ENCODE measurements at places on chromosomes 12 and 14.

DNA sequence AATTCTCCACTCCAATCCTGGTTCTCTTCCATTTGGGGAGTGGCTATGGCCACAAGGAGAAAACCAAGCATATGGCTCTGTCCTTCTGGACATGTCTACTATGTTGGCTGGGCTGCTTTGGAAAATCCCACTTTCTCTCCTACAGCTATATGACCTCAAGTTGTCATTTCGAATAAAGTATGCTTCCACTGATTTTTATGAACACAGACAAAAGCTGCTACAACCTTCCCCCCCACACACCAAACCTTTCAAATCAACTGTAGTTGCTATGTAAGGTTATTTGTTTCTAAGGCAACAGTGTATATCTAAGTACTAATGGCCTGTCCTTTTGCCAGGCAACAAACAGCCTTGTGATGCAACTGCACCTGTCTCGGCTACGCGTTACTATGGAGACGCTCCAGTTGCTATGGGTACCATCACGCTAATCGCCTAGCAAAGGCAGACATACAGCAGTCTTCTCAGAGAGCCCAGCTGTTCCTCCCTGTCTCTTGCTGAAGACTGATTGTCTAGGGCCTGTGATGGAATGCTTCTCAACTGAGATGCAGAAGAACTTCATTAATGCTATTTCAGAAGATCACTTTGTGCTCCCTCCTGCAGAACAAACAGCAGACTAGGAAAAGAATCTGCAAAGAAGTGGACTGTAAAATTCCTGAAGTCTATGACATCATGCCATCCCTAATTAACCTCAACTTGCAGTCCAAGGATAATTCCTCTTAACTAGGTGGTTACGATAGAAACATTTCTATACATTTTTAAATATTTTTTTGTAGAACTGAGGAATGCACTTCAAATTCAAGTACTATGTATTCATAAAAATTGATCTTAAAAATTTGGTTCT, 67.6 kb downstream of the FOXN3 start:
- peaks cover 27% of the 10 kb centered on the region for H3K4me1 ChIP-seq
- DNase-seq: no peak
- H3K36me3 ChIP-seq: no peaks in the 10 kb centered on the region
- no peak overlapping the region for H3K27ac ChIP-seq
- no peaks in the 10 kb centered on the region for H3K27me3 ChIP-seq

- no peaks in the 10 kb centered on the region for H3K27me3 ChIP-seq
- DNase-seq: no peak
- H3K4me1 ChIP-seq: no peaks in the 10 kb centered on the region
- H3K4me3 ChIP-seq: no peak overlapping the region
- no peaks in the 10 kb centered on the region for H3K36me3 ChIP-seq
- H3K27ac ChIP-seq: no peak overlapping the region
These were observed 110.8 kb upstream of the SLC35F4 start for GRCh38 chr14:57976701-57977100.

GRCh38 chr12:3227076-3227975, 150.1 kb downstream of the TSPAN9 start:
- H3K4me3 ChIP-seq: no peak overlapping the region
- H3K36me3 ChIP-seq: no peaks in the 10 kb centered on the region

GRCh38 chr14:102629011-102629444, 36.6 kb downstream of the RCOR1 start:
- H3K27me3 ChIP-seq: no peaks in the 10 kb centered on the region
- peaks cover 26% of the 10 kb centered on the region for H3K4me1 ChIP-seq
- no peaks in the 10 kb centered on the region for H3K36me3 ChIP-seq
- no peak overlapping the region for H3K27ac ChIP-seq
- DNase-seq: peak; percentile 45
- no peak overlapping the region for H3K4me3 ChIP-seq

- no peaks in the 10 kb centered on the region for H3K36me3 ChIP-seq
- no peak overlapping the region for H3K4me3 ChIP-seq
- no peaks in the 10 kb centered on the region for H3K27me3 ChIP-seq
- H3K4me1 ChIP-seq: no peaks in the 10 kb centered on the region
- no peak for DNase-seq
These were observed 100.7 kb downstream of the ELK3 start for GRCh38 chr12:96294831-96295230.

DNA sequence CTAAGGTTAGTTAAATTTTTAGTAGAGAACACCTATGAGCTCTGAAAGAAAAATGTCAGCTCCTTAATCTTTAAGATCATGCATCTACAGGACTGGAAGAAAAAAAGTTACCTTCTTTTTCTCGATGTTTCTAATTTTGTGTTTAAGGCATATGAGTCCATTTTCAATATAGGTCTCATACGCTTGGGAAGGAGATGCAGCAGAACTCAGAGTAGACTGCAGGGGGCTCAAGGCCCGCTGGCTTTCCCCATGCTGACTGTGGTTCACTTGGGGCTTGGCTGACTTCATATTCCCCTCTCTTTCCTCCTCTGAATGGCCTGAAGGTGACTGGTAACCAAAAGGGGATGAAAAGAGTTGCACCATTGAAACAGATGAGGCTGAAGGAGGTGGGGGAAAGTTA, 1.5 kb downstream of the CAPRIN2 start:
- H3K27me3 ChIP-seq: no peaks in the 10 kb centered on the region
- H3K4me3 ChIP-seq: no peak overlapping the region
- DNase-seq: no peak
- H3K27ac ChIP-seq: no peak overlapping the region
- H3K36me3 ChIP-seq: no peaks in the 10 kb centered on the region
- peaks cover 11% of the 10 kb centered on the region for H3K4me1 ChIP-seq

- peak overlapping the region; percentile 88 for H3K4me3 ChIP-seq
- H3K4me1 ChIP-seq: peaks cover 31% of the 10 kb centered on the region
- DNase-seq: no peak
- H3K27me3 ChIP-seq: no peaks in the 10 kb centered on the region
- H3K36me3 ChIP-seq: no peaks in the 10 kb centered on the region
These were observed 597 bp upstream of the DYNC1H1 start for GRCh38 chr14:101963656-101964296.

DNA sequence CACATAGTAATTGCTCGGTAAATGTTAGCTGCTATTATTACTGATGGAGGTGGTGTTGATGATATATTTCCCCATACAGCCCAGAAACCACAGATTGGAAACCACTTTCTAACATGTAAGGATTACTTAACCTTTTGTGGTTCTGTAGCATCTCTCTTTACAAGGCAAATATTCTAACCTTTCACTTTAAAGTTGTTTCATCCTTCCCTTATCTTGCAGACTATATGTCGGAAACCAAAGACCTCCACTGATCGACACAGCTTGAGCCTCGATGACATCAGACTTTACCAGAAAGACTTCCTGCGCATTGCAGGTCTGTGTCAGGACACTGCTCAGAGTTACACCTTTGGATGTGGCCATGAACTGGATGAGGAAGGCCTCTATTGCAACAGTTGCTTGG, 75.8 kb downstream of the FRMD6 start:
- H3K27me3 ChIP-seq: no peaks in the 10 kb centered on the region
- H3K4me3 ChIP-seq: no peak overlapping the region
- H3K36me3 ChIP-seq: no peaks in the 10 kb centered on the region
- H3K27ac ChIP-seq: no peak overlapping the region

GRCh38 chr14:54674046-54674741, 107.3 kb downstream of the SAMD4A start:
- H3K36me3 ChIP-seq: no peaks in the 10 kb centered on the region
- no peak for DNase-seq
- no peaks in the 10 kb centered on the region for H3K27me3 ChIP-seq
- H3K4me1 ChIP-seq: no peaks in the 10 kb centered on the region

DNA sequence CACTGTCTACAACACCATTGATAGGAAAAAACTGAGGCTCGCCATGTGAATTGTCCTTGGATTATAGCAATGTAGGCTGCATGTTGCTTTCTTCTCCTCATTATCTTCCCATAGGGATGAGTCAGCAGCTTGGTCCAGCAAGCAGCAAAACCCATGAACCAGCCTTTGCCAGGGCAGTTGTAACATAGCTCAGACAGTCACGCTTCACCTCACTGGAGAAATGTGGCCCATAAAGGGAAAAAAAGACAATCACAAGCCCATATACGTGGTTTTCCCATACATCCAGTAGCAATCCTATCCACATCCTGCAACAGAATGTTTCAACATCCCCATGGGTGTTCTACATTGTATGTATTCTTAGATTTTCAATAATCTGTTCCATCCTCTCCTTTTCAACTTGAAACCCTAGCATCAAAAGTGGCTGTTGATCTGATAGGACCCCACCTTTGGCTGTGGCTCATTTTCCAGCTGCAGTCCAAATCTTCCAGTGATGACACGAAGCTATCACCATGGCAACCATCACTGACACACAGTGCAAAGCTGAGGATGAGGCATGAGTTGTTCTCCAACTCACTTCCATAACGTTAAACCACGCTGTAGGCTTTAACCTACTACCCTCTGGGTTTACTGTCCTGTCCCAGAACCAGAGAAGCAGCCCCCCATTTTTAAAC, 34.0 kb downstream of the GRIN2B start:
- no peak for DNase-seq
- no peaks in the 10 kb centered on the region for H3K4me1 ChIP-seq
- H3K27ac ChIP-seq: no peak overlapping the region
- H3K4me3 ChIP-seq: no peak overlapping the region
- no peaks in the 10 kb centered on the region for H3K27me3 ChIP-seq
- H3K36me3 ChIP-seq: no peaks in the 10 kb centered on the region

DNA sequence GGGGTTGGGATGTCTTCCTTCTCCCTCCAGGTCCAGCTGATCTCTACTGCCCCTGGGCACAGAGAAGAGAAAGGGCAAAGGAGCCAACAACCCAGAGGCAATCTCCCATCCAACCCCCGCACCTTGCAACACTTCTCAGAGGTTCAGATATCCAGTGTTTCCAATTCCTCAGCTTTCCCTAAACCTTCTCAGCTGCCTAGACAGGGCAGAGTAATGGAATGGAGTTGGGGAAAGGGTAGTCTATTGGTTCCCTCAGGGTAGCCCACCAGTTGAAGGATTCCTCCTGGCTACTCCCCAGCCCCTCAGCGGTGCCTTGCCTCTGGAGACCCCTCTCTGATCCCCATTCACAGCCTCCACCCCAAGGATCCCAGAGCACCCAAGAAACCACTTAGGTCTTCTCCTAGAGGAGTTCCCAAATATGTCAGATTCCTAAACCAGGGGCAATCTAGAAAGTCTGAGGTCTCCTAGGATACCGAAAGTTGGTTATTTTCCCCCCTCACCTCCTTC, 537 bp downstream of the NFE2 start:
- H3K36me3 ChIP-seq: no peaks in the 10 kb centered on the region
- DNase-seq: no peak
- H3K27me3 ChIP-seq: no peaks in the 10 kb centered on the region
- peak overlapping the region; percentile 46 for H3K4me3 ChIP-seq

GRCh38 chr14:62123961-62124360, 361.7 kb downstream of the SNAPC1 start:
- no peak for DNase-seq
- peaks cover 3% of the 10 kb centered on the region for H3K27me3 ChIP-seq
- no peak overlapping the region for H3K4me3 ChIP-seq

DNA sequence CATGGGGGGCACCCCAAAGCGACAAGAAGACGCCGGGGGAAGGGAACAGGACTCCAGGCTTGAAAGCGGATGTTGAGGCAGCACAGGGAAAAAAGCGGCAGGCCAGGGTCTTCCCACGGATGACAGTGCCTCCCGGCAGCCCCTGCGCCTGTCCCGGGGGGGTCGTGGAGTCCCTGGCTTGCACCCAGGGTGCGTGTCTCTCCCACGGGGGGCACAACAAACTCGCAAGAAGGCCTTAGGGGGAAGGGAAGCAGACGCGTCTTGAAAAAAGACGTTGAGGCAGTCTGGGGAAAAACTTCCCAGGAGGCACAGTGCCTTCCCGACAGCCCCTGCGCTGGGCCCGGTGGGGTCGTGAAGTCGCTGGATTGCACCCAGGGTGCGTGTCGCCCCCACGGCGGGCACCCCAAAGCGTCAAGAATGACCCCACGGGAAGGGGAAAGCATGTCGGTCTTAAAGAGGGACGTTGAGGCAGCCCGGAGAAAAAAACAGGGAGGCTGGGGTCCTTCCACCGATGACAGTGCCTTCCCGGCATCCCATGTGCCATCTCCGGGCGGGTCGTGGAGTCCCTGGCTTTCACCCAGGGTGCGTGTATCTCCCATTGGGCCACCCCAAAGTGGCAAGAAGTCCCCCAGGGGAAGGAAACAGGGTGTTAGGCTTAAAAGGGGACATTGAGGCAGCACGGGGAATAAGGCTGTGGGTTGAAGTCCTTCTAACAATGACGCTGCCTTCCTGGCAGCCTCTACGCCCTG, 159.9 kb upstream of the ALG10B start:
- no peak overlapping the region for H3K4me3 ChIP-seq
- no peaks in the 10 kb centered on the region for H3K4me1 ChIP-seq
- H3K27me3 ChIP-seq: no peaks in the 10 kb centered on the region
- DNase-seq: peak; percentile 72
- no peak overlapping the region for H3K27ac ChIP-seq

GRCh38 chr12:64782191-64782876, 23.1 kb upstream of the GNS start:
- no peaks in the 10 kb centered on the region for H3K4me1 ChIP-seq
- no peaks in the 10 kb centered on the region for H3K36me3 ChIP-seq
- no peak for DNase-seq
- H3K27me3 ChIP-seq: no peaks in the 10 kb centered on the region
- peak overlapping the region; percentile 73 for H3K4me3 ChIP-seq

DNA sequence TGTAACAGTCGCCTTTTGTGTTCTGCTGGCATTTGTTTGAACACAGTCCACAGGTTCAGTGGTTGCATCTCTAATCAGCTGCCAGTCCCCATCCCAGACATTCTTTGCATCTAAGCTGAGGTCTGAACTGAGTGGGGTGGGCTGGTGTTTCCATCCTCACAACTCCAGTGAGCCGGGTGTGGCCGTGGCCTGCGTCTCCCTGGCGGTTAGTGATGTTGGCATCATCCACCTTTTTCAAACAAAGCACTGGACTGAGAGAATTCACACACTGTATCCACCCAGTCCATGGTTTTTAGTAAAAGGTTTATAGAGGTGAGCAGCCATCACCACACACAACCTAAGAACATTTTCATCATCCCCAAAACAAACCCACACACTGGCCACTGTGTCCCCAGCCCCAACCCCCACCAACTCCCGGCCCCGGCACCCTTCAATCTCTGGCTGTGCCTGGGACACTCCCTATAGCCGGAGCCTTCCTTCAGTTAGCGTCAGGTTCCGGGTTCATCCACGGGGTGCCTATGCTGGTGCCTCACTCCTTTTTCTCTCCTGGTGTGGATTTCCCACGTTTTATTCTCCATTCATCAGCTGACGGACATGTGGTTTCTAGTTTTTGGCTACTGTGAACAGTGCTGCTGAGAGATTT, 6.5 kb downstream of the DDX51 start:
- peaks cover 8% of the 10 kb centered on the region for H3K4me1 ChIP-seq
- peak; percentile 3 for DNase-seq
- H3K4me3 ChIP-seq: no peak overlapping the region
- no peak overlapping the region for H3K27ac ChIP-seq
- H3K27me3 ChIP-seq: no peaks in the 10 kb centered on the region

- DNase-seq: no peak
- no peak overlapping the region for H3K4me3 ChIP-seq
- no peak overlapping the region for H3K27ac ChIP-seq
- H3K4me1 ChIP-seq: no peaks in the 10 kb centered on the region
- no peaks in the 10 kb centered on the region for H3K27me3 ChIP-seq
- H3K36me3 ChIP-seq: no peaks in the 10 kb centered on the region
These were observed 48.0 kb downstream of the TGFB3 start for GRCh38 chr14:75933712-75934296.
